Amniotic stem cell (primary cell): ENCODE measurements at places on chromosomes 6 and 20.

DNA sequence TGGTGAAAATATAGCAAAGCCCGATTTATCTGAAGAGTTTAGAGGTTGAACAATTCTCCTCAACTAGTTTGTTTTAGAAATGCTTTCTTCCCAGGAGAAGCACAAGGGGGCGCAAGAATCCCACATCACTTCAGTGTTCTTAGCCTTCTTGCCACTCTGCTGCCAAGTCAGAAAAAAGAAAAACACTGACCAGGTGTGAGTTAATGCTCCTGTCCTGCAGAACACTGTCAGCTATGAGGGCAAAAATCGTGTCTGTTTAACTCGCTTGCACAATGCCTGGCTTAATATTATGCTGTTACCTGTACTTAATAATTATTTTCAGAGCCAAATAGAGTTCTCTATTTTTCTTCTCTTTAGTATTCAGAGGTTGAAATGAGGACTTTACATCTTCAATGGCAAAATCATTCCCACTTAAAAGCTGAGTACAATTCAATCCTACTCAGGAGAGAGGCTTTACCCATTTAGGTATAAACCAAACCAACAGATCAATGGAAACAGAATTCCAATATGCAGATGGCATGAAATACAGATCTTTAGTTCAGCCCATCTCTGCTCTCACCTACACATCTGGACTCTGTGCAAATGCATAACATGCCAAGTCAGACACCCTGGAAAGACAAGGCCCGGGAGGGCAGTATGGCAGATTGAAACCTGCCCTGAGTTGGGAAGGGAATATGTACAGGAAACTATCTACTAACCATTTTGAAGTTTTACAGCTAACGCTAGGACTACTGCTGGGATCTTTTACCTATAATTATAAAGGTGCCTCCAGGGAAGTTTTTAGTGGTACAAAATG, 71.4 kb upstream of the TULP1 start:
- peak; percentile 43 for DNase-seq

DNA sequence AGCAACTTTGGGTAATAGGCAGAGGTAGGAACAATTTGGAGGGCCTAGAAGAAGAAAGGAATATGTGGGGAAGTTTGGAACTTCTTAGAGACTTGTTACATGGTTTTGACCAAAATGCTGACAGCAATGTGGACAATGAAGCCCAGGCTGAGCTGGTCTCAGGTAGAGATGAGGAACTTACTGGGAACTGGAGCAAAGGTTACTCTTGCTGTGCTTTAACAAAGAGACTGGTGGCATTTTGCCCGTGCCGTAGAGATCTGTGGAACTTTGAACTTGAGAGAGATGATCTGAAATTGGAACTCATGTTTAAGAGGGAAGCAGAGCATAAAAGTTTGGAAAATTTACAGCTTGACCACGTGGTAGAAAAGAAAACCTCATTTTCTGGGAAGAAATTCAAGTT, 28.3 kb upstream of the TMEM200A start:
- DNase-seq, result no peak

DNA sequence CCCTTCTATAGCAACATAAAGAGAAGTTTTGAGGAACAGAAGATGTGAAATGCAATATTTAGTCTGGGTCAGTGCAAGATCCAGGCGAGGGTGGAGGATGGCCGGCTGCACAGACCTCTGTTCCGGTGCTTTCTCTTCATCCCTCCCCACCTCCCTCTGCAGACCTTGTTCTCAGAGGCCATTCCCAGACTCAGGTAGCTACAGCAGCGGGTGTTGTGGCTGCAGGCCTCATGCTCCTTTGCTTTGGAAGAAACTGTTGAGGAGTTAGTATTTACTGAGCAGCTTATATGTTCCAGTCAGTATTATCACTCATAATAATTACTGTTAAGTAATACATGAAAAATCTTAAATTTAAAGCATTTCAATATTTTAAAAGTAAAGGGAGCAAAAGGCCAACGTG, 1.7 kb downstream of the BTN3A3 start:
- DNase-seq, result no peak

DNA sequence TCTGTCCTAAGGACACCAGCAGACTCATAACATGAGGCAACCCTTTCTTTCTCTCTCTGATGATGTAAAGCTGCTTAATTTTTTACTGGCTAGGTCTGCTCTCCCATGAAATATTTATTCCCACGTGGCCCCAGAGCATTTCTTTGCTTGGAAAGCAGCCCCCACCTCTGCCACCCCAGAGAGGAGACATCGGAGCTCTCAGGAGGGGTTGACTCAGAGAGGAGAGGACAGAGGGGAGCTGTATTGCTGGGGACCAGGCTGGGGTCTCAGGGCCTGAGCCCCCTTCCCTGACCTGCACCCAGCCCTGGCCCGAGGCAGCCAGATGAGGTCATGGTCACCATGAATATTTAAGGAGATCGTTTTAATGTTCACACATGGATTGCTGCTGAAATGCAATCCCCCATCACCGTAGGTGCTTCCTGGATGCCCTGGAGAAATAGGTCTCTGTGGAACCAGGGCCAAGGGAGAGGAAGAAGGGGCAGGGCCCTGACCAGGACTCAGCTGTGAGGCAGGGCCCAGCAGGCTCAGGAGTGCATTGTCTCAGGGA, 117.5 kb downstream of the DLL1 start:
- DNase-seq, result no peak

DNA sequence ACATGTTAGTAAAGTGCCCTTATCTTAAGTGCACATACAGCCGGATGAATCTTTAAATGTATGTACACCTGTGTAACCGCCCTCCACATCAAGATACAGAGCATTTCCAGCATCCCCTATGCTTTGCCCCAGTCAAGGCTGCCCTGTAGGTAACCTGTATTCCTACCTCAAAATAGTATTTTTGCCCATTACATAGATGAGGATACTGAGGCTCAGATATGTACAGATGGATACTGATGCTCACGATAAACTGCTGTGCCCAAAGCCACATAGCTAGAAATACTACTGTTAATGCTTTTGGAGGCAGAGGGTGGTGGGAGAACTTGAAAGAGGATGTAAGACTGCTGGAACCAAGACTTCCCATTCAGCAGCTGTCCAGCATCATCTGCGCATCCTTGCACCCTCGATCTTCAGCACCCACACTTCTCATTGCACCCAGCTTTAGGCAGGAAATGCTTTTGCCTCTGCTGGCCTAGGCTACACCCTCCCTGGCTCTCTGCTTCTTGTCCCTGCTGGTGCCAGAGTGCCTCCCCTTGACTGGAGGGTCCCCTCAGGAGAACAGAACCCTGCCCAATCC, 27.0 kb upstream of the ZFAND3 start:
- DNase-seq, result no peak

GRCh38 chr6:162099685-162100084, 627.9 kb downstream of the PRKN start:
- DNase-seq, result no peak

GRCh38 chr6:3467996-3468395, 11.1 kb upstream of the SLC22A23 start:
- no peak for DNase-seq

GRCh38 chr6:96104910-96105309, 89.1 kb downstream of the FUT9 start:
- no peak for DNase-seq

DNA sequence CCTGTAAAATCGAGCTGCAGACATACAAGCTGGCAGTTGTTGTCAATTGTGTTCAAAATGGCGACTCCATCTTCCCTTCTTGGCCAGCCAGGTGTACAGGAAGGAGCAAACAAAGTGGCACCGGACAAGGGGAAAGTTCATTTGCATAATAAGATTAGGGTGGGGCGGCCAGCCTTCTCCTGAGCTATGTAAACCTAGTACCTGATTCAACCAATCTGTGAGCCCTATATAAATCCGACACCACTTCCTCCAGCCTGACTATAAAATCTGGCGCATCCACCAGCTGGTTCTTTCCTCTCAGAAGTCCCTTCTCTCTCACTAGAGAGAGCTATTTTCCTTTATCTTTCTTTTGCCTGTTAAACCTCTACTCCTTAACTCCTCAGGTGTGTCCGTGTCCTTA, 8.1 kb upstream of the HBS1L start:
- DNase-seq, result no peak

- no peak for DNase-seq
These were observed 91.3 kb downstream of the PDE10A start for GRCh38 chr6:165571721-165572132.

DNA sequence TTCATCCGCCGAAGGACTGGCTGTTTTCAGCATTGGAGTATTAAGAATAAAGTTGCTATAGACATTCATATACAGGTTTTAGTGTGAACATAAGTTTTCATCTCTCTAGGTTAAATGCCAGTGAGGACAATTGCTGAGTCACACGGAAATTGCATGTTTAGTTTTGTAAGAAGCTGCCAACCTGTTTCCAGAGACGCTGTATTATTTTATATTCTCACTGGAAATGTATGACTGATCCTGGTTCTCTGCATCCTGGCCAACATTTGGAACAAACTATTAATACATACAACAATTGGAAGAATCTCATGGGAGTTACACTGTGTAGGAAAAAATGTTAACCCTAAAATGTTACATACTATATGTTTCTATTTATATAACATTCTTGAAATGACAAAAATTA, 16.7 kb upstream of the TGM6 start:
- DNase-seq, result no peak

DNA sequence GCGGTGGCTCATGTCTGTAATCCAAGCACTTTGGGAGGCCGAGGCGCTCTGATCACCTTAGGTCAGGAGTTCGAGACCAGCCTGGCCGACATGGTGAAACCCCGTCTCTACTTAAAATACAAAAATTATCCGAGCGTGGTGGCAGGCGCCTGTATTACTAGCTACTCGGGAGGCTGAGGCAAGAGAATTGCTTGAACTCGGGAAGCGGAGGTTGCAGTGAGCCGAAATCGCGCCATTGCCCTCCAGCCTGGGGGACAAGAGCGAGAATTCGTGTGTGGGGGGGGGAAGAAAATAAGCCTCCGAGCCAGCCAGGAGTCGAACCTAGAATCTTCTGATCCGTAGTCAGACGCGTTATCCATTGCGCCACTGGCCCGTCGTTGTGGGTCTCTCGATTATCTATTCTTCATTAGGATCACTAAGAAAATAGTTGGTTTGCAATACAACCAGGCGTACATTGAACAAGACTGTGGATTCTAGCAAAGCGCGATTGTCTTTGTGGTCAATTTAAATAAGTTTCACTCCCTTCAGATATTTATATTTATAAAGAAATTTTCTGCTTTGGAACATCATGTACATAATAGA, 33.9 kb upstream of the PRSS16 start:
- no peak for DNase-seq

DNA sequence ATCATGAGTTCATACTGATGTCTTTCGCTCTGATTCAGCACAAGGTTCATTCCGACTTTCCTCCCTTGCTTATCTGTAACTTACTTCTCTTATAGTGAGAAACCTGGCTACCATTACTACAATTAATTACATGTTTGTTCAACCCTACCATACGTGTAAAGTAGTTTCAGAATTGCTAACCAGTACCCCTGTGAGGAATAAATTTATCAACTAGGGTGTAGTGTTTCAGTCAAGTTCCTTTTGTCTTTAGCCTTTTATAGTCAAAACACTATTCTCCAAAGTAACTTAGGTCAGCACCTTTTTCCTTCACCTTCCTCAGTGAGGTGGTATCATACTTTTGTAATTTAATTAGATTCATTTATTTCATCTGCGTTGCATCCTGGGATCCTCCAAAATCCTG, 64.9 kb downstream of the MAP3K4 start:
- no peak for DNase-seq

DNA sequence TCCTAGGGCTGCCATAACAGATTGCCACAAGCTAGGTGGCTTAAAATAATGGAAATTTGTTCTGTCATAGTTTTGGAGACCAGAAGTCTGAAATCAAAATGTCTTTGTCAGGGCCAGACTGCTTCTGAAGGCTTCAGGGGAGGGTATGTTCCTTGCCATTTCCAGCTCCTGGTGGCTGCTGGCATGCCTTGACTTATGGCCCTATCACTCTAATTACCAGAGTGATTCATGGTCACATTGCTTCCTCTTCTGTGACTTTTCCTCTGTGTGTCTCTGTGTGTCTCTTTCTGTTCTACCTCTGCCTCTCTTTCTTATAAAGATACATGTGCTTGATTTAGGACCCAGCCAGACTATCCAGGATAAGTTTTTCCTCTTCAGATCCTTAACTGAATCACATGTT, 635.2 kb upstream of the IMPG1 start:
- DNase-seq, result no peak

DNA sequence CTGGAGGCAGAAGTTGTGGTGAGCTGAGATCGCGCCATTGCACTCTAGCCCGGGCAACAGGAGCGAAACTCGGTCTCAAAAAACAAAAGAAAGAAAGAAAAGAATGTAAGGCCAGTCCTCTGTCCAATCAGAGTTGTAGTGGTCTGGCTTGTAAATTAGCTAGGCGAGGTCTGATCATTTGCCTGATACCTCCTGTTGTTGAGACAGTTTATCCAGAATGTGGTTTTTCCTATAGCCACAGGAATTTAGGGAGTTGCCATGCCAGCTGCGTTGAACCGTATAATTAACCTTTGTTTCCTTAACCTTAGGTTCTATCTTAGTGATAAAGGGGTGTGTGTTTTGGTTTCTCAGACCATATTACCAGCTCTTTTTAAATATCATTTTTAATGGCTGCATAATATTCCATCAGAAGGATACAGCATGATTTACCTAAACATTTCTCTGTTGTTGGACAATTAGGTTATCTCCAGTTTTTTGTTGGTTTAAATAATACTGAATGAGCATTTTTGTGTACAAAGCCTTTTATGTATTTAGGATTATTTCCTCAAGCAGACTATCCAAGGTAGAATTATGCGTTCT, 11.7 kb upstream of the PPARD start:
- DNase-seq, result no peak

DNA sequence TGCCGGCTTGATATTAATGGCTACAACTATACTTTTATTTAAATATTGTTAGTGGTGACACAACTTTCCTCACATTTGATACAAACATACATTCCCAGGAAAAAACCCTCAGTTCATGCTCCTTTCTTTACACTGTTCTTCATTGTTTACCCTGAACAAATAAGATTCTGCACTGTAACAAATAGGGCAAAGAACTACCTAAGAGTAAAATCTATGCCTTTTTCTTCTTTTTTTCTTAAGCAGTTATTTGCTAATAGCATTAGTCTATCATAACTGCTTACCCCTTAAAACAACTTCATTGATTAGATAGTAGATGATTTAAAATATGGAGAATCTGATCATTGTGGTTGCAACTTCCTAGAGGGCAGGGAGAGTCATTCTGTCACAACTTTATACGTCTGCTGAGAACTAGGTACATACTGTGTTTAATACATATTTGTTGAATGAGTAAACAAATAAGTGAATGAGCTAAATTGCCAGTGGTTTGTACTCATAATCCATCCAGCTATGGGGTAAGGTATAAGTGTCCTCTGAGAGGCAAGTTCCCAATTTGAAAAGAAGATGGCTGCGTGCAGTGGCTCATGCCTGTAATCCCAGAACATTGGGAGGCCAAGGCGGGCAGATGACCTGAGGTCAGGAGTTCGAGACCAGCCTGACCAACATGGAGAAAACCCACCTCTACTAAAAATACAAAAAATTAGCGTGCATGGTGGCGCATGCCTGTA, 161.0 kb downstream of the CDK19 start:
- DNase-seq, result no peak
